ENCODE measurements at places on chromosomes 5 and 9.

DNA sequence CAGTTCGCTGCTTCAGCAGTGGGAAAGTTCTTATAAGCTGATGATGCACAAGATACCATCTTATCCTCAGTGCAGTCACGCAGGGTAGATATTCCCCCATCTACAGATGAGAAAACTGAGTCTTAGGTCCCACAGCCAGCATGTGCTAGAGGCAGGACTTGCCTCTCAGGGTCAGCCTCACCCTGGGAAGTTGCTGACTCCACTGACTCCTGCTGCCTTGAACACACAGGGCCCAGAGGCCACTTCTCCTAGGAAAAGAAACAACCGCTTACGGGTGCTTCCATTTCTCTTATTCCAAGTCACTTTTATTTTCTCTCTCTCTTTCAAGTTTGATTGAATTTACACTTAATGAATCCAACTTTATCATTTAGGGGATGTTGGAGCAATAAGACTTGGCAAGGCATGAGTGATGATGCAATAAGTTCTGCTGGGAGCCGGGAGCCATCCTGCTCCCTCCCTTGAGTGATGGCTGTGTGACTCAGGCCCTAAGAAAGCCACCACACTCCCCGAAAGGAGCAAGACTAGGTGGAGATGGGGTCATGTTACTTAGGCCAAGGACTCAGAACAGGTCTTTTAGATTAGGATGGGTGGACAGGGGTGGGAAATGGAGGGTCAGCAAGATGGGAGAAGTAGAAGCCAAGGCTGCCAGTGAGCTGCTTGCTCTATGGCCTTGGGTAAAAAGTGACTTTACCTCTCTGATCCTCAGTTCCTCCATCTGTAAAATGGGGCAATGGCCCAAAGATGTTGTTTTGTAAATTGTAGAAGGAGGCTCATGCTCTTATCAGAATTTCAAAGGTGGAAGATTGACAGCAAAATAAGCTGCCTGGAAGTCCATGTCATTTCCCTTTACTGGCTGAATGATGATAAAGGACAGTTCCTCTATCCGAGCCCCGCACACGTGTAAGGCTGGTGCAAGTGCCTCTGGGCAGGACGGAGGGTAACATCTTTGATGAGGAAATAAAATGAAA lies 67.4 kb upstream of the ZNF618 start:
- DNase-seq, result no peak

GRCh38 chr9:110278080-110278707 lies 21.9 kb upstream of the TXN start:
- no peak for DNase-seq

DNA sequence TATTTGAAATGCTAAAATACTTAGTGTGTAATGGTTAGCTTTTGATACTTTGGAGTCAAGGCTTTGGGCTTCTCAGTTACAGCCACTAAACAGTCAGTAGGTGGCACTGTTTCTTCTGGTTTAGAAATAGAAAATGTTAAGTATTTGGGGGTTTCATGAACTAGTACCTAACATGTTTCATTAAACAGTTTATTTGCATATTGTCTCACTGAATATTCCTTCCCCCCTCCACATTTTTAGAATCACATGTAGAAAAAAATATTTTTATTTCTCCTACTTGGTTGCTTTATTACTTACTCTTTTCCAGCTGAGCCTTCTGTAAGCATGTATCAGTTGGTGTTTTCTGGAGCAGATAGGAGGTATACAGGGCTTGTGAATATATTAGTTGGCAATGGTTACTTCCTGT lies 48.0 kb downstream of the IPO11 start:
- DNase-seq, result no peak

DNA sequence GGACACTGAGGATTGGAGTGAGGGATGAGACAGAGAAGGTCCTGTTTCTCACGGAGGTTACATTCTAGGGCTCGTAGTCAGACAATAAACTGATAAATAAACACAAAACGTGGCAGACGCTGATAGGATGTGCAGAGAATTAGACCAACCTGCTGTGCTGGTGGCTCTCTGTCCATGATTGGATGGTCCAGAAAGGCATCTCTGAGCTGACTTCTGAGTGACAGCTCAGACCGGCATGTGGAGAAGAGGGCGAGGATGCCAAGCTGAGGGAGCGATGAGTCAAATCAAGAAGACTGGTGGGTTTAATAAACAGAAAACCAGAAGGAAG lies 132.3 kb upstream of the TAF11L2 start:
- DNase-seq, result no peak

DNA sequence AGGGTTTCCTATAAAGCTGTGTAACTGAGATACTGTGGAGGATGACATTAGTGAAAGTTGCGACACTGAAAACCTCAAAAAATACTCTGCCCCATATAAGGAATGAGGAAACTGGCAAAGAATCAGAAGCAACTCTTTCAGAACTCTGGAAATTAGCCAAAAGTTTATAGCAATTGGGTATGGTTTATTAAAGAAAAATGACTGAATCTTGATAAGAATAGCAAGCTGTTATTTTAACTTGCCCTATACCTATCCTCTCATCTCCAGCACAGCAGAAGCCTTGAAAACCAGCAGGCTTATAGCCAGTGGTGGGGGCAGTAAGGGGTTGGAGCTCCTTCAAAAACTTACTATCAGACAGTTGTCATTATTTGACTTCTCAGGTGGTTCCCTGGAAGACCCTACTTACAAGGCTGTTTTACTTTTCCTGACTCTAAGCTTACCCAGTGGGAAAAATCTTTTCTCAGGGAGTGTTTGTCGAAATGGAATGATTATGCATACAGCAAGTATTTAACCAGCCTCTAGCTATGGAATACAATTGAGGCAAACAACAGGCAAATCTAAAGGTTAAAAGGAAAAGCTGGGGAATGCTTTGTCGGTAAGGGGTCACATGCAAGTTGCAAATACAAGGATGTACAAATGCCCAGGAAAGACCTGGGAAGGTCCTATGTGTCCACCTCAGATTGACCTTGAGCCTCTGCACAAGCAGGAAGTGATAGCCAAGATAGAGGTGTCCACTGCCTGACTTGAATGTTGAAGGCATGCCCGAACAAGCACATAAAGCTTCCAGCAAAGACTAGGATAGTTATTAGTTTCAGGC lies 21.0 kb upstream of the FAM151B start:
- no peak for DNase-seq

DNA sequence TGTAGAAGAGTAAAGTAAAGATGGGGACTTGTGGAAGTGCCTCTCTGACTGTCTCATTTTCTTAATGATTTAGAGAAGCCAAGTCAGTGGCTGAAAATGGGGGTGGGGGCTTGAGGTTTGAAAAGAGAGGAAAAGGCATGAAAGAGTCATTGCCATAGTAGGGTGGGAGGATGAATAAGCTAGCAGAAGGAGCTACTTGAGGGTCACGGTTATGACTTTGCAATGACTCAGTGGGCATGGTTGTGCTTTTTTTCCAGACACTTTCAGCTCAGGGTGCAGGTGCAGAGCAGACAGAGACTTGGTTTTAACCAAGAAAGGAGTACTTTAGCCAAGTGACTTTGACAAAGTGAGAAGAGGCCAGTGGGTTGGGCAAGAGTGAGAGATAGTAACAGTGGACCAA lies 117.8 kb downstream of the PTTG1 start:
- DNase-seq, result no peak

- DNase-seq, result peak; percentile 27
These were observed 165.6 kb downstream of the YTHDC2 start for GRCh38 chr5:113678924-113679575.

DNA sequence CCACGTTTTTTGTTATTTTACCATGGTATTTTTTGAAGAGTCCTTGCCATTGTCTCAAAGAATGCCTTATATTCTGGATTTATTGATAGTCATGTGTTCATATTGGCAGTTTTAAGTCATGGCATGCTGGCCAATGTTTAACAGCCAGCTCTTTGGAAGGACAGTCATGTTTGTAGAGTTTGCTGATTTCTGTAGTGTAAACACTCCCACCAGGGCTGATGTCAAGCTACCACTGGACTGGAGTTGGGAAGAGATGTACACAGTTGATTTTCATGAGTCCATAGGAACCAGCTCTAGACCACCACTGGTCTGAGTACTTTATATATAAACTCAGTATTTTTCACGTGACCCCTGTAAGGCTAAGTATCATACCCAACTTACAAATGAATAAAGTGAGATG lies 125.2 kb upstream of the DHFR start:
- no peak for DNase-seq
